ENCODE measurements at places on chromosomes 3 and 15.

DNA sequence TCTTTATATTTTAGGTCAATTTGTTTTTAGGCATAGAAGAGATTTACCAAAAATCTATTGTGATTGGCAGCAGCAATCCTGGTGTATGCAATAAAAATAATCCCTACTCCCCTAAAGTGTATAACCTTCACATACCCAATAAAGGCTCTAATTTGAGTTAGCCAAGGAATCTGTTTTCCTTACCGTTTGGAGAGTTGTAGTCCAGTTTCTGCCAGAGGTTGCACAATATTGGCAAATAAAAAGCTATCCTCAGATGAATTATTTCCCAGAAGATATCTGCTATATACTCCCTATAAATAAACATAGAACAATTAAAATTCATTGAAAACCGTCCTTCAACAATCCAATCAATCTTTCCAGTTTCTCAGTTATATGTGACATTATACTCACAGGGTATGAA is 31.1 kb downstream of the ACKR4 start:
- no peak for DNase-seq

GRCh38 chr3:37594873-37595783 is 266.6 kb upstream of the CTDSPL start:
- no peak for DNase-seq

- DNase-seq: no peak
These were observed 787.3 kb downstream of the EDEM1 start for GRCh38 chr3:5974630-5975322.

DNA sequence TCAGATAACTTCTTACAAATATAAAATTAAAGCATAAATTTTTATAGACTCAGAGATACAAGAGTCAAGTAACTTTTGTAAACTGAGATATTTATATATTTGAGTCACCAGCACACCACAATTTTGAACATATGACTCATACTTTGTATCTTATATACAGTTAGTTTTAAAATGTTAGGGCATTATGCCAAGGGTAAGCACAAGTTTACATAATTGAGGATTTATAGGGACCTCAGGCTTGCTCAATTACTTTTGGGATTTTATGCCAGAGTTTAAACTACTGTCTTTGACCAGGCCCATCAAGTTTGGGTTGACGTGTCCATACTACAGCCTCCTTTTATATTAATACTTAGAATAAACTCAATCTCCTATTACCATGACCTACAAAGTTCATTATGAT is 7.4 kb upstream of the FGF7 start:
- DNase-seq: no peak

- DNase-seq: no peak
These were observed 16.9 kb downstream of the NR2F2 start for GRCh38 chr15:96347181-96348111.

DNA sequence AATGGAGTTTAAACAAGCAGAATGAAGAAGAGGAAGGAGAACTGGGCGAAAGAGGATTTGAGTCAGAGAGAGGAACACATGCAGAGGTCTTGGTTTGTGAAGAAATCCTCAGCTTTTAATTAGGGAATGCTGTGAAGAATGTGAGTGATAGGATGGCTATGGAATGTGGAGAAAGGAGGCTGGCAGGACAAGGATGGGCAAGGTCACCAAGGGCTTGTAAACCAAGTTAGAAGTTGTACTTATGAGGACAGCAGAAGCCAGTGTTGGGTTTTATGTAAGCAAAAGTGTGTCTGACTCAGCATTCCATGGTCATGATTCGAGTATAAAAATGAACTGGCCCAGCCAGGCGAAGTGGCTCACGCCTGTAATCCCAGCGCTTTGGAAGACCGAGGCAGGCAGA is 60.0 kb upstream of the IL12A start:
- no peak for DNase-seq

DNA sequence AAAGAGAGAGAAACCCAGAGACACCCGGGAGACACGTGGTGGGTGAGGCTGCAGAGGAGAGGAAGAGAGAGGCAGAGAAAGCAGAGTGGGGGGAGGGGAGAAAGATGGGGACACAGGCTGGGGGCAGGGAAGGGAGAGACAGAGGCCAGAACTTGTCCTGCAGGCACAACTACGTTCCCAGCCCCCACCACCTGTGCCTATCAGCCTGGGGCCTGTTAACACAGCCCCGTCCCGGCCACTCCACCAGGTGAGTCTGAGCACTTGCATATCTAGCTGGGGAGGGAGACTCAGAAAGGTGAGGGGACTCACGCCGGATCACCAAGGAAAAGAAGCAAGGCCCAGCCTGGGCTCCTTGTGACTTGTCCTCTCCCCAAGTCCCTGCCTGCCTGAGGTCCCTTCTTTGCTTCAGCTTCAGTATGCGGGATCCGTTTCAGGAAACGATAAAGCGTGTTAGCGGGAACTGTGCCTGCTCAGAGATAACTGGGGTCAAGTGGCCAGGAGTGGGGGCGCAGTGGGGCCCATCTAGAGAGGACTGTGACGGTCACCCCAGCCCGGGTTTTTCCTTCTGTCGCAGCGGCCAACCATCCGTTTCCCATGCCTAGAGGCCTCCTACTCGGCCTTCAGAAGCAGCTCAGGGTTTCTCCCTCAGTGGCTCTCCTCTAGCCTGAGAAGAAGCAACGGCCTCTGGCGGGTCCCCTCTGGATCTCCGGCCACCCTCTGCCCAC is 10.3 kb downstream of the LINGO1 start:
- DNase-seq: no peak

GRCh38 chr3:166526881-166527280 is 689.7 kb upstream of the BCHE start:
- DNase-seq: no peak

- no peak for DNase-seq
These were observed 253.9 kb downstream of the CACNA2D3 start for GRCh38 chr3:54376142-54376807.

DNA sequence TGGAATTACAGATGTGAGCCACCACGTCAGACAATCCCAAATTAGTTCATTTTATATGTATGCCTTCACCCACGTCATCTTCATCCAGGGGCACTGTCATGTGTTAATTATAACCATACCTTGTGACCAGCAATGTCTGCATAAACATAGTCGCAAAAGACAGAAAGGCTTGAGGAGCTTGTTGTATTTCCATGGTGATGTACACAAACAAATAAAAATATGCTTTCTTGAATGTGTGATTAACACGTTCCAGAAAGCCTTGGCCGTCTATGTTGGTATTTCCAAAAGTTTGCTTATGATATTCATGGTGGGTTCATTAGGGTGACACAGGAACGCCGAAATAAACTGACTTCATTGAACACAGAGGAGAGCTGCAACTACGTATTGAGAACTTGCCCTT is 524.7 kb upstream of the ZNF717 start:
- DNase-seq: no peak

All from activated CD8-positive, alpha-beta memory T cell treated with anti-CD3 and anti-CD28 coated beads for 1 hour (primary cell).